ENCODE measurements at places on chromosomes 4 and X. TPM values are rescaled to one million over a fixed set of nuclear protein-coding genes. Genes with fewer than 3 reads are reported as not detected.

GRCh38 chr4:24922416-24922815 lies 9.6 kb upstream of the CCDC149 start:
- no peak for DNase-seq

DNA sequence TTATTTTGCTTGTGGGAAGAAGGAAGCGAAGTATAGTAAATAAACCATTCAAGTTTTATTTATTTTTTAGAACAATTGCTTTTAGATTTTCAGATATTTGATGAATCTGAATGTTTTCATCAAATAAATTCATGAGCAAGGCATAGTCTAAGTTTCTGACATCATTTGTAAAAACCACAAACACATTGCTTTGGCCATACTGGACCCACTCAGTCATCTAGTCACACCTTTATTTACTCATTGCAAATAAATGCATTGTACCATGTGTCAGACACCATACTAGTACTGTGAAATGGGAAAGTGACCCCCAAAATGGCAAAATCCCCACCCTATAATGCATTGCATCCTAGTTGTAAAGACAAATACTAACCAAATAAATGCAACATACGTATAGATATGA lies 449.1 kb upstream of the SMIM31 start:
- DNase-seq, result no peak

GRCh38 chrX:1734806-1735205 lies 119.9 kb downstream of the ASMT start:
- no peak for DNase-seq

DNA sequence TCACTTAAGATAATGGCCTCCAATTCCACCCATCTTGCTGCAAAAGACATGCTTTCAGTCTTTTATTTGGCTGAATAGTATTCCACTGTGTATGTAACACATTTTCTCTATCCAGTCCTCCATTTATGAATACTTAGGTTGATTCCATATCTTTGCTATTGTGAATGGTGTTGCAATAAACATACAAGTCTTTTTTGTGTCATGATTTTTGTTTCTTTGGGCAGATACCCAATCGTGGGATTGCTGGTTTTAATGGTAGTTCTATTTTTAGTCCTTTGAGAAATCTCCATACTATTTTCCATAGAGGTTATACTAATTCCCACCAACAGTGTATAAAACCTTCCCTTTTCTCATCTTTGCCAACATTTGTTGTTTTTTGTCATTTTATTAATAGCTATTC lies 180.9 kb downstream of the SMIM20 start:
- DNase-seq, result no peak

- peak; percentile 15 for DNase-seq
Observed at GRCh38 chr4:3311489-3312171, 18.8 kb downstream of the RGS12 start.

DNA sequence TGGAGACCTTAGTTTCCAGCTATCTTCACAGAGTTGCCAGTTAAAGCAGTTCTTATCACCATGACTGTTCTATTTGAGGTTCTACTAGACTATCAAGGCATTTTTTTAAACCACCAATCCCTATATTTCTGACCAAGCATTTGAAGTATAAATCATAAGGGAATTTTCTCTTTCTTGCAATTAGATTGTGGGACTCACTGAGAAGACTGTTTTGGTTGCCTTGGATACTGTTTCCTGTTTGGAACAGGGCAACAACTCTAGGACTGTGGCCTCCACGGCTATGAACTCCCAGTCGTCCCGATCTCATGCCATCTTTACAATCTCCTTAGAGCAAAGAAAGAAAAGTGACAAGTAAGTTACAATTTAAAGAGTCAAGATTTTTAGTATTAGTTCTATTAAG lies 11.8 kb downstream of the KIF4A start:
- no peak for DNase-seq

DNA sequence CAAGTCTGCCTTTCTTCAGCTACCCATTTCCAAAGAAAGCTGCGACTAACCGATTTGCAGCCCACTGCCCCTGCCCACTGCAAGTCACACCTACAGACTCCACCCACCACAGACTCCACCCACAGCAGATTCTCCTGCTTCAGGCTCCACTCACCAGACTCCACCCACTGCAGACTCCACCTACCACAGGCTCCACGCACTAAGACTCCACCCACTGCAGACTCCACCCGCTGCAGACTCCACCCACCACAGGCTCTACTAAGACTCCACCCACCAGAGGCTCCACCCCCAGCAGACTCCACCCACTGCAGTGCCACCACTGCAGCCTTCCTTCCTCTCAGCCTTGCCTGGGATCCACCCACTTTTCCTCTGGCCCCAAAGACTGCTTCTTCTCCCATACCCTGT lies 41.3 kb downstream of the ABLIM2 start:
- DNase-seq, result no peak

- no peak for DNase-seq
Observed at GRCh38 chrX:353566-354535, 32.9 kb downstream of the PPP2R3B start.

GRCh38 chr4:148793221-148793620 lies 351.0 kb upstream of the NR3C2 start:
- DNase-seq, result no peak

- no peak for DNase-seq
Observed at GRCh38 chr4:122830426-122831095, 3.9 kb downstream of the FGF2 start.

DNA sequence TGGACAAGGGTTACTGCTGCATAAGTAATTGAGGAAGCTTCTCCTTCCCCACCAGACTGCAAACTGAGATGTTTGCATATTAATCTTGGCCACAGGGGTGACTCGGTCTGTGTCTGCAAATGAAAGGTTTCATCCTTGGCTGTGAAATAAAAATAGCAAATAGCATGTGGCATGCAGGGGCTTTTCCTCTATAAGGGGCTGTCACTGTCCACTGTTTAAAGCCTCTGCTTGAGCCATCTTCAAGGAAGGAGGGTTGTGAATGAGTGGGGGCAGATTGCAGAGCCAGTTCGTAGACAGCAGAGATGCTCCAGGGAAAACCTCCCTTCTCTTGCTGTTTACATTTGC lies 33.3 kb downstream of the TMSB4X start:
- DNase-seq, result no peak

- DNase-seq, result no peak
Observed at GRCh38 chr4:60744767-60745166, 455.4 kb upstream of the ADGRL3 start.

GRCh38 chr4:150415213-150415612 lies 166.7 kb upstream of the MAB21L2 start:
- DNase-seq, result no peak

DNA sequence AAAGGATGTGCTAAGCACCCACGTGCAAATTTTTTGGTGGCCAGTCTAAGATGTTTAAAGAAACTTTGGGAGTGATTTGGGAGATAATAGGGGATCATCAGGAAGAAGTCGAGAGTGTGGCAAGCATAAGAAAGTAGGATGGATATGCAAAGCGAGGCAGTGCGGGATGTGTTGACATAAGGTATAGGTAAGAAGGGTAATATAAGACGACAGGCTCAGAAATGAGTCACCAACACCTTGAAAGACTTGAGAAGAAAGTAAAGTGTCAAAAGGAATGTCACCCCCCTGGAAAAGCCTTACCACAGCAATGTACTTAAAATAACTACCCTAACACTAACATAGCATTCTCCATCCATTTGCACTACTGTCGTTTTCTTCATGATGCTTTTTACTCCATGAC lies 69.8 kb upstream of the BMP2K start:
- no peak for DNase-seq

Gene ENPEP
- total RNA-seq, result 2.4 TPM

Gene UGT2A1
- total RNA-seq, result not detected

Gene MBNL3
- 41.3 TPM for total RNA-seq

Gene FREM3
- total RNA-seq, result not detected

Gene MAGEC2
- not detected for total RNA-seq

Gene LRP2BP
- total RNA-seq, result 1.3 TPM

Gene LSM6
- total RNA-seq, result 23.8 TPM

Gene ARX
- not detected for total RNA-seq
